ENCODE measurements at places on chromosomes 1 and 21.

DNA sequence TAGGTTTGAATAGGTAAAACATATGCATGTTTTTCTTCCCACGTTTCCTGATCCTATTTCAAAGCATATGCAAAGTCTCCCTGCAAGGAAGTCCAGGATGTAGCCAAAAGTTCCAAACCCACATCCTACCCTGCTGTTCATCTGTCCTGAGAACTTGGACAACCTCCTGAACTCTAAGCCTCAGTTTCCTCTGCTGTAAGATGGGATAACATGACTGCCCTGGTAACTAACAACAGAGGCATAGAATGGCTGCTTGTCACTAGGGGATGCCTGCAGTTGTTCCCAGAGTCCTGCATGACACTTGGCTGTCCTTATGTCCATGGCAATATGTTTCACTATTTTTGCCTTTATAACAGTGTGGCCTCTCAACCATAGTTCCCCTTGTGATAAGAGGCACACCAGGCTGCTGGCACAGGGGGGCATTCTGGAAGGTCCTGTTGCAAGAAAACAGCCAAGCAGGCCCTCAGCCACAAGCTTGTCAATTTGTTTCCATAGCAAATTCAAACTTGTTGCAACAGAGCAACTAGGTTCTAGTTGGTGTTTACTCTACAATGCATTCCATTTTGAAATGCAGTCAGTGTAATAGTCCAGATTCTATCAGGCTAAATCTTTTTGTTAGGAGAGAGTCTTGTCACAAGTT, 1.5 kb upstream of the HDGF start:
- peak; percentile 29 for DNase-seq

- no peak for DNase-seq
These were observed 240.5 kb upstream of the SNX7 start for GRCh38 chr1:98421085-98421435.

DNA sequence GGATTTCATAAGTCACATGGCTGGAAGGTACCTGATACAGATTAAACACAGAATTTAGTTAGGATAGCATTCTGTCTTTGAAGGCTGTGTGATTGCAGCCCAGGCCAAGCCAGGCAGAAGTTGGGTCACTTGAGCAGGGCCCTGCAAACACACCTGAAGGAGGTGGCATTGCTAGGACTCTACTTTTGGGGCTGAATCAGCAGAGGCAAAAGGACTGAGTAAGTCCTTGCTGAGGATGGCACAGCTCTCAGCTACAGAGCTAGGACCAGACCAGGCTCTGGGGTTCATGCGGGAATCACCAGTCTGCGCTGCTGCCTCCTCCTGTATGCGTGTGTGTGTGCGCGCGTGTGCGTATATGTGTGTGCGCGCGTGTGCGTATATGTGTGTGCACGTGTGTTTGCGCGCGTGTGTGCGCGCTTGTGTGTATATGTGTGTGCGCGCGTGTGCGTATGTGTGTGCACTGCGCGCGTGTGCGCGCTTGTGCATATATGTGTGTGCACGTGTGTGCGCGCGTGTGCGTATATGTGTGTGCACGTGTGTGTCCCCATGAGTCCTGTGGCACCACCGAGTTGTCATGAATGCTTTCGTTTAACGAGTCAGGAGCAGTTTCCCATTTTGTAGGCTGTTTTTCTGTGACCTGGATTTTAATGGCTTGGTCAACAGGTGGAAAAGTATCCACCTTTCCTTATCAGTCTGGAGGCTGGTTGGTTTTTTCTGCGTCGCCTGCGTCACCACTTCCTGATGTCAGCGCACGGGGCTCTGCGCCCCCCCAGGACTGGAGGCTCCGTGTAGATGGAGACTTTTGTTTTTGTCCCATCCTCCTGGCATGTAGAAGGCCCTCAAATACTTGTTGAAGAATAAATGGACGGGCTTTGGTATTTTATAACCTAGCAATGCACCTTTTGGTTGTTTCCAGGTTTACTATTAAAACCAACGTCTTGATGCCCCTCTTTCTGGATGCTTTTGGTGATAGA, 34.7 kb downstream of the ADARB1 start:
- DNase-seq: no peak

DNA sequence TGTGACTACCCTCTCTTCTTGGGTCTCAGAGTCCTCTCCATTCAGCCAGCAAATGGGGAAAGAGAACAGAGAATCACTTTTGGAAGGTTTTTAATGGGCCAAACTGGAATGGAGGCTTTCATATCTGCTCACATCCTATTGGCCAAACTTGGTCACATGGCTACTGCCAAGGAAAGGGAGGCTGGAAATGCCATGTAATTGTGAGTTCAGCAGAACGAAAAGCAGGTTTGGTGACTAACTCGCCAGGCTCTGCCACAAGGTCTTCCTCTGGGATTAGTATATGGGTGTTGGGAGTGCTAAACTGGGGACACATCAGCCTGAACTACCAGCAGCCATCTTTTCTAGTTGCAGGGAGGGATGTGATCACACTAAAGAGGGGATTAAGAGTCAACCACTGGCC, 19.2 kb downstream of the RD3 start:
- no peak for DNase-seq

DNA sequence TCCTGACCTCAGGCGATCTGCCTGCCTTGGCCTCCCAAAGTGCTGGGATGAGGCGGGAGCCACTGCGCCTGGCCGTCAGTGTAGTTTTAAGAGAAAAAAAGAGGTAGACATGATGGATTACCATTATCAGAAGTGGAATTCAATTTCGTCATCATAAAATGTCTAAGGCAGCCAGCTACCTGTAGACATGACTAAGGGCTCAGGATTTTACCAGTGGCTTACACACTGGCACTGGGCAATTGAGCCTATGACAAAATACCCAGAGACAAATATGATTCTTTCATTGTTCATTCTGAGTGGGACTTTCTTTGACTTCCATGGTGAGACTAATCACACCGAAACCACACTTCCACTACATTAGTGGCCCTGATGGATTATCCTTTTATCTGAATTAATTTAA, 181.5 kb downstream of the GABPA start:
- DNase-seq: no peak

GRCh38 chr1:98893371-98893770, 111.3 kb downstream of the PLPPR5 start:
- DNase-seq: no peak

- DNase-seq: no peak
These were observed 118.5 kb upstream of the C1orf174 start for GRCh38 chr1:4018466-4019146.

- DNase-seq: peak; percentile 60
These were observed 229.7 kb upstream of the TMEM51 start for GRCh38 chr1:14923727-14924452.

DNA sequence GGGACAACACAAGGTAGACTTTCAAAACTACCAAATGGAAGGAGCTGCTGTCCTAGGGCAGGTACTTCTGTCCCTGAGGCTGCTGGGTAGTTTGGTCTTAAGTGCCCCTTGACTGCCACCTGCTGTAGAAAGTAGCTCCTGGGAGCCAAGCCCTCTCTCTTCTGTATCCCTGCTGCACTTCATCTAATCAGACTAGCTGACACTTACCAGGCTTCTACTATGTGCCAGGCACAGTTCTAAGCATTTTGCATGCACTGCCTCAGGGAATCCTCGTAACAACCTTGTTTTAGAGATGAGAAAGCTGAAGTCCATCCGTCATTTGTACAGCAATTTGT, 15.9 kb upstream of the SRSF4 start:
- no peak for DNase-seq

DNA sequence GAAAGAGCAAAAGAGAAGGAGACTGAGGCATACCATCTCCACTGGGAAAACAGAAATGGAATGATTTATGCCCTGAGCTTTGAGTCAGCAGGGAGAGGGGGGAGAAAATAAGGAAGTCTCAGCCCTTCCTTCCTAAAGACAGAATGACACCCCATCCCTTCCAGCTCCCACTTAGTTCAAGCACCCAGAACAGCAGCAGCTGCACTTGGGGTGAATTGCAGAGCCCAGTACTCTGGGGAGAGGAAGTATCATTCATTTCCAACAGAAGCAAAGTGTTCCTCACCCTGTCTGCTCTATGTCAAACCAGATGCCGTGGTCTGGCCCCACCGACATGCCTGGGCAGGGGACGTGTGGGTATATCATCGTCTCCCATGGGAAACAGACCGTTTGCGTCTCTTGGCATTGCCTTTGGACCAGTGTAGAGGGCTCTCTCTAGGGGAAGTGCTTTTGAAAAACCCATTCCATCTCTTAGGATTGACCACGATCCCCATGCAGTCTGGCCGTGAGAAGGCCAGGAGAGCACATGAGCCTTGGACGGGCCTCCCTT, 1.1 kb upstream of the KCNJ15 start:
- DNase-seq: no peak

DNA sequence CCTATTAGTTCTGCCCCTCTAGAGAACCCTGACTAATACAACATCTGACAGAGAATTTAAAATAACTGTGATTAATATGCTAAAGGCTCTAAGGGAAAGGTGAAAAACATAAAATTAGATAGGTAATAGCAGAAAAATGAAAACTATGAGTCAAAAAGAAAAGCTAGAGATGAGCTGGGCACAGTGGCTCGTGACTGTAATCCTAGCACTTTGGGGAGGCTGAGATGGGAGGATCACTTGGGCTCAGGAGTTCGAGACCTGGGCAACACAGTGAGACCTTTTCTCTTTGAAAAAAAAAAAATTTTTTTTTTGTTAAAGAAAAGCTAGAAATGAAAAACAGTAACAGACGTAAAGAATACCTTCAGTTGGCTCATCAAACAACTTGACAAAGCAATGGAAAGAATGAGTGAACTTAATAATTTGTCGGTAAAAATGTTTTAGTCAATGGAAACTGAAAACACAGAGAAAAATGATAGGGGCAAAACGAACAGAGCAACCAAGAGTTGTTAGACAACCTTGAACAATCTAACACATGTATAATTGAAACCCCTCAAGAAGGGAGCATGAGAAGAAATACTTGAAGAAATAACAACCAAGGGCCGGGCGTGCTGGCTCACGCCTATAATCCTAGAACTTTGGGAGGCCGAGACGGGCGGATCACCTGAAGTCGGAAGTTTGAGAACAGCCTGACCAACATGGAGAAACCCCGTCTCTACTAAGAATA, 132.9 kb upstream of the GFI1 start:
- no peak for DNase-seq

GRCh38 chr1:30968220-30968971, 59.8 kb upstream of the SDC3 start:
- DNase-seq: no peak

- no peak for DNase-seq
These were observed 2.7 kb upstream of the CAPN2 start for GRCh38 chr1:223709598-223709997.

DNA sequence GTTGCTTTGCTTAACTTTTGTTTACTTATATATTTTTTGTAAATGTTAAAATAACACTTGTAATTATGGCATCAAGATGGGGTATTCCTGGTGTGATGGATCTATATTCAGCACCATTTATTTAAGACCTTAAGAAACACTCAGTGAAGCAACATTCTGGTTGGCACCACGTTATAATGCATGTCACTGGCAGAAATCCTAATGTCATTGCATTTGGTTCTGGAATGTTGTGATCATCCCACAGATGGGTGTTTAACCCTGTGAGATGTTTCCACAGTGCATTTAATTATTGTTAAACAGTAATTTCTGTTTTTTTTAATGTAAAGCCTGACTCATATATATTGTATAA, 116.5 kb downstream of the NOS1AP start:
- DNase-seq: no peak

- DNase-seq: no peak
These were observed 78.5 kb downstream of the WDR3 start for GRCh38 chr1:118008011-118008410.

DNA sequence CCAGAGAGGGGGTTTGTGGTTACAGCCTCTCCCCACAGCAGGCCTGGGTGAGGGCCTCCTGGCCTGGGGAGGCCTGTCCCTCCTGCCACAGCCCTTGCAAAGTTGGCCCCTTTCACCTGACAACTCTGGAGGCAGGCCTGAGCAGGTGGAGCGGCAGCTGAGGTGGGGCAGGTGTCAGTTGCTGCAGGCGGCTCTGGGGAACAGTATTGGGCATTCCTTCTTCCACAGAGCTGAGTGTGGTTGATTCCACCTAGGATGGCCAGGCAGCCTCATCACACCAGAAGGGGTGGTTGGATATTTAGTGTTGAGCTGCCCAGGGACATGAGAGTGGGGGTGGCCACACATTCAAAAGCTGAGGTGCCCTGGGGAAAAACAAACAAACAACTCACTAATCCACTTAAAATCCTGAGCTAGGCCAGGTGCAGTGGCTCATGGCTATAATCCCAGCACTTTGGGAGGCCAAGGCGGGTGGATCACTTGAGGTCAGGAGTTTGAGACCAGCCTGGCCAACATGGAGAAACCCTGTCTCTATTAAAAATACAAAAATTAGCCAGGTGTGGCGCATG, 31.1 kb downstream of the PIGP start:
- DNase-seq: no peak

DNA sequence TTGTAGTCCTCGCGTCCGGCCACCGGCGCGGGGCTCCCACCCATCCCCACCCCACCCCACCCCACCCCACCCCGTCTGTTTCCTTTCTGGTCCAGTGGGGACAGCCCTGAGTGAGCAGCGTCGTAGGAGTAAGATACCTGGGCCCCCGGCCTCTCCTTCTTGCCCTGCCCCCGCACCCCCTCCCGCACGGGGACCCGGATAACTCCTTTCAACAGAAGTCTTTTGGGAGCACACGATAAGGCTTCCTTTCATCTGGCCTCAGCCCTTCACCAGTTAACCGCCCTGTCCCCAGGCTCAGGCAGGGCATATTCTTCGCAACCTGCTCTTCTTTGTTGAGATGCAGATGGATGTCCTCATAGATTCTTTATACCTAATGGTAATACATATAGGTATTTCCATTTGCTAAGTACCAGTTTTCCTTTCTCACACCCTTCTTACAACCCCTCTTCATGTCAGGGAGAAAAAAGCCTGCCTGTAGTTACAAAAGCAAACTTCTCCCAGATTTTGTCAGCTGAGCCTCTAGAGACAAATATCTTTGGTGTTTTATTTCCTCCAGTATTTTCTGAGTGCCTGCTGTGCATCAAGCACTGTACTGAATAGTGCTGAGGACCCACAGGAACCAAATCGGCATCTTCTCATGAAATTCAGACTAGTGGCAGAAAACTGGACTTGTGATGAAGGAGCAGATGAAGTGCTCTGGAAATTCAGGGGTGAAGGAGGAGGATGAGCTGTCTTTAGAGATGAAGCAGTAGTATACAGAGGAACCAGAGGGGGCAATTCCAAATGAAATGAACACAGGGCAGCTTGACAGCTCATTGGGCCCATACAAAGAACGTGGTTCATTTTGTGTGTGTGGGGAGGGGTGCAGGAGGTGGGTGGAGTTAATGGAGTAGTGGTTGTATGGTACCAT, 33.6 kb downstream of the SLC2A1 start:
- DNase-seq: no peak

- no peak for DNase-seq
These were observed 22.2 kb upstream of the HPDL start for GRCh38 chr1:45304311-45305081.

DNA sequence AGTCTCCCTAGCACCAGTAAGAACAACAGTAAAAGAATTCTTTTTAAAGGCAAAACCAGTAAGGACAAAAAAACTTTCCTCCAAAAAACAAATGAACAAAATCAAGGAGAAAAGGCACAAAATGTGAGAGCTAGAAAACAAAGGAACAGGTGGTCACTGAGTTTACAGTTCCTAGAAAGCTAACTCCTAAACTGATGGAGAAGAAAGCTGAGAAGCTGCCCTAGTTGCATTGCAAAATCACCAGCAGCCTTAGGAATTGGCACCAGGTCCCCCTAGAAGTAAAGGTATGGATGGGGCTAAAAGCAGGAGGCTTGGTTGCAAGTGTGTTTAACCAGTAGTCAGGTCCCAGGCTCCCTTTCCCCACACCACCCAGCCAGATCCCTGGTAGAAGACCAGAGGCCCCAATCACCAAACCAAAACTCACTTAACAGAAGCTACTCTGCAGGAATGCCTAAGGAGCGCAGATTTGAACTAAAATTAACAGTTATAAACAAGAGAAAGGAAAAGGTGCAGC, 47.6 kb downstream of the RAB3GAP2 start:
- no peak for DNase-seq
